Stimulated activated CD4-positive, alpha-beta T cell treated with anti-CD3 and anti-CD28 coated beads, Interleukin-4, amount 100 ng/mL, for 24 hours (primary cell): ENCODE measurements at places on chromosomes 16 and 17.

- no peak for DNase-seq
These were observed 36.1 kb downstream of the WNT3 start for GRCh38 chr17:46782250-46782953.

- DNase-seq: no peak
These were observed 186.4 kb downstream of the SEC14L1 start for GRCh38 chr17:77327181-77327565.

GRCh38 chr16:4341250-4341649 is 9.9 kb downstream of the PAM16 start:
- DNase-seq: no peak

DNA sequence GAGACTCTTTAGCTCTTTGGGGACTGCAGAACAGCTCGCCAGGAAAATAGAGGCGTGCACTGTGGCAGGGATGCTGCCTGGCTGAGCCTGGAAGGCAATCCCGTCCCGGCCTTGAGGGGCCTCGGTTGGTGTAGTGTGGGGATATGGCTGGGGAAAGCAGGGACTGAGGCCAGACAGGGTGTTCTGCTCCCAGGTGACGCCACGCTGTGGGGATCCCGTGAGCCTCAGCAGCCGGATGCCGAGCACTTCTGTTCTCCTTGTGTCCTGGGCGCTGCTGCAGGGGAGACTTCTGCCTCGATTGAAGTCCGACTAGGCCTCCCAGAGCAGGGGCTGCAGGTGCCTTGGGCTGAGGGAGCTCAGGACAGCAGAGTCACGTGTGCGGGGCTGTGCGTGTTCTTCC is 72.6 kb downstream of the BANP start:
- no peak for DNase-seq

GRCh38 chr16:53770641-53771040 is 66.7 kb downstream of the FTO start:
- DNase-seq: no peak

- no peak for DNase-seq
These were observed 14.4 kb upstream of the ATP2A3 start for GRCh38 chr17:3978421-3979289.

GRCh38 chr17:38873640-38874380 is 4.0 kb downstream of the LASP1 start:
- no peak for DNase-seq

GRCh38 chr16:48622456-48623303 is 12.7 kb upstream of the N4BP1 start:
- no peak for DNase-seq
